ENCODE measurements at places on chromosomes 4 and X.

- no peak for DNase-seq
Measured at GRCh38 chr4:112823156-112823555, 186.2 kb downstream of the LARP7 start.

- no peak for DNase-seq
Measured at GRCh38 chr4:96347582-96347981, 507.7 kb downstream of the PDHA2 start.

DNA sequence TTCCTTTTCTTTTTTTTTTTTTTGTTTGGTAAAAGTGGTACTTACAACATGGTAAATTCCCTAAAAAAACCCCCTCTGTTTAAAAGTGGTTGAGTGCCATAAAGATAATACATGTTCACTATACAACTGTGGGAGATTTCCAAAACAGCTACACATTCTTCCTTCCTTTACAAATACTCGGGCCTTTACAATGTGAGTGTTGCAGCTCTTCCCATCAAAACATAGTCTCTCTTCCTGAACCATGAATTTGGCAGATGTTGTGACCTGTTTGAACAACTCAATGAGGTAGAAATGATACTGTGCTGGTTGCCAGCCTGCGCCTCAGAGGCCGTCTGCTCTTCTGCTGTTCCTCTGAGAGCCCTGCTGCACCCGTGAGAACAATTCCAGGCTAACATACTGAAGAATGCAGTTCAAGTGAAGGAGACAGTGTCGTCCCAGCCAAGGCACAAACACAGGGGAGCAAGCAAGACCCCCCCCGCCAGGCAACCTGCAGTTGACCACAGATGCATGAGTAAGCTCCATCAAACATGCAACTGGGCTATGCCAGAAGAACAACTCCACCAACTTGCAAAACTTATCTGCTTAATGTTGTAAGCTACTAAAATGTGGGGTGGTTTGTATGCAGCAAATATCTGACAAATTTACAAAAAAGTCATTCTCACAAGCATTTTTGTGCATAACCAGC is 645.0 kb downstream of the PCDH7 start:
- no peak for DNase-seq

GRCh38 chrX:70505451-70505841 is 60.8 kb downstream of the DLG3 start:
- DNase-seq, result no peak

DNA sequence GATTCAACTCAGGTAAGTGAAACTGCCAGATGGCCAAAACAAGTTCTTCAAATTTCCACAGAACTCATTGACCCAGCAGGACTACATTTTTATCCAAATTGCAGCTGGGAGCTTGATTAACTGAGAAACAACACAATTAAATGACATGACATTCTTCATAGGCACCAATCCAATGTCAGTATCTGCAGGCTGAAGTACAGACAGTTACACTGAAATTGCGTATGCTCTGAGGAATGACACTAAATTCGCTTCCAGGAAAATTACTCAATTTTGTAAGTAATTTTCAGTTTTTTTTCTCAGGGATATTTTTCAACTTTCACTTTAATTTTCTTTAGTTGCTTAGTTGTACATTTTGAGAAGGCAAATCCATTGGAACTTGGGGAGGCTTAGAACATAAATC is 4.5 kb downstream of the C1GALT1C1 start:
- no peak for DNase-seq

- DNase-seq, result no peak
Measured at GRCh38 chrX:142994988-142995387, 30.7 kb upstream of the SPANXN4 start.

GRCh38 chr4:169998981-169999380 is 27.2 kb downstream of the MFAP3L start:
- no peak for DNase-seq

GRCh38 chr4:55017406-55017805 is 108.0 kb downstream of the KDR start:
- no peak for DNase-seq

GRCh38 chr4:77465271-77465670 is 140.3 kb upstream of the CXCL13 start:
- DNase-seq, result no peak

DNA sequence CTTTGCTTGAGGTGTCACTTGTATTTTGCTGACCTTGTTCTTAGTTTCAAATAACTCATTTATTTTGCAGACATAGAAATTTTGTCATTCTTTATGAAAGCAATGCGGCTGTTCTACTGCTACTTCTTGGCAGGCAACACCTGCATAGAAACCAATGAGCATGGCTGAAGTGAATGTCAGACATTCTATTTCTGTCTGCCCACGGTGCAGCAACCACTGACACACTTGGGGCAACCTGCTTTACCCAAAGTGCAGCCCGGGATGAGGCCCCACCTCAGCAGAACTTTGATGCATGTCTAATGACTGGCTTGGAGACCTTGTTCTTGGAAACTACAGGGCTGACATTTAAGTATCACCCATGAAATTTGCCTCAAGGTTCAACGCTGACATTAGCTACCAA is 93.6 kb downstream of the RBM47 start:
- no peak for DNase-seq
